ENCODE measurements at places on chromosomes 3 and 15. TPM values are rescaled to one million over a fixed set of nuclear protein-coding genes. Genes with fewer than 3 reads are reported as not detected.
A peak's percentile ranks its signal among the peaks of the same experiment; 100 is the strongest.

PARP9 gene
- 107 TPM for total RNA-seq

FES gene
- 6.2 TPM for total RNA-seq

GRCh38 chr3:119240101-119240590, 532 bp downstream of the B4GALT4 start:
- no peak for DNase-seq

- no peak for DNase-seq
Measured at GRCh38 chr15:80275961-80276360, 23.9 kb upstream of the CTXND1 start.

DNA sequence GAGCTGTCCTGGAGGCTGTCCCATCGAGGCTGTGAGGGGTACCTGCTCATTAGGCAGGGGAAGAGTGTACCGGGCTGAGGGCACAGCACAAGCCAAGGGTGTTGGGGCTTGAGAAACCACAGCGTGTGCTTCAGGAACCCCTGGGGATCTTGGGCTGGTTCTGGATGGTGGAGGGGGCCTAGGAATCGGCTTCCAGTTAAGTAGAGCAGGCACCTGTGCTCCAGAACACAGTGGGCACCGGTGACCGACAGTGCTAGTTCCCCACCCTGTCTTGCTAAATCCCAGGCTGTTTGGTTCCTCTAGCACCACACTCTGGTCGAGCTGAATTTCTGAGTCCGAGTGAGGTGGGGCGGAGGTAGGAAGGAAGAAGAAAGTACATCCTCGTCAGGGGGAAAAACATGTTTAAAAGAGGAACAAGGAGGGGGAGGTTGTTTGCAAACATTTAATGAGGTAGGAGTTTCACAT, 29.1 kb downstream of the SLC6A6 start:
- peak; percentile 51 for DNase-seq

DNA sequence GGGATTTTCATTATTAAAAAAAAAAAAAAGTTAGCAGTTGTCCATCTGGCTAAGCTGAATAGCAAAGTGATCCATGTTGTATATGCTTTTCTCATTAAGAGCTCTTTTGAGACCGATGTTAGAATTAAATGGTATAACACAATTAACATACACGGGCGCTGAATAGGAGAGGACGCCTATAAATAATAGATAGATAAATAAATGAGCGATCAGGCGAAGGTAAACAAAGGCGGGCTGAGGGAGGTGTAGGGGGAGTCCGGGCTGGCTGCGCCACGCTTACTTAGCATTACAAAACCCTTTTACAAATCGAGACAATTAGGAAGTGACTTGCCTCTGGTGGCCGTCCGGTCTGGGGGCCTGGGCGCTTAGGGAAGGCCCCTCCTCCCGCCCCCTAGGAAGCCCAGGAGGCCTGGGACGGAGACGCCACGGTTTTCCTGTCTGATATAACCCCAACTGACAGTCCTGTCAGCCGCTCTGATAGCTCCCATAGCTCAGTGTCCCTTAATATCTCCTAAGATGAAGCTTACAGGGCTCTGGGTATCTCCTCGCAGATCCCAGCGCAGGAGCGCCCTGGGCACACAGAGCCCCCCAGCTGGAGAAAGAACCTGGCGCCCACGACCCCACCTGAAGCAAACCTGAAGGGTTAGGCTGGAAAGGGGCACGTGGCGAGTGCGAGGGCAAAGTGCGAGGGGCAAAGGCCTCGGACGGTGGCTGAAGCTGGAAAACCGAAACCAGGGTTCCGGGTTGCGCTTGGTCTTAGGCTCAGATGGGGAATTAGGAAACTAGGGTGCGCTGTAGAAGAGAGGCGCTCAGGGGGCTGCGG, 3.6 kb downstream of the SOX14 start:
- DNase-seq = peak; percentile 30

DNA sequence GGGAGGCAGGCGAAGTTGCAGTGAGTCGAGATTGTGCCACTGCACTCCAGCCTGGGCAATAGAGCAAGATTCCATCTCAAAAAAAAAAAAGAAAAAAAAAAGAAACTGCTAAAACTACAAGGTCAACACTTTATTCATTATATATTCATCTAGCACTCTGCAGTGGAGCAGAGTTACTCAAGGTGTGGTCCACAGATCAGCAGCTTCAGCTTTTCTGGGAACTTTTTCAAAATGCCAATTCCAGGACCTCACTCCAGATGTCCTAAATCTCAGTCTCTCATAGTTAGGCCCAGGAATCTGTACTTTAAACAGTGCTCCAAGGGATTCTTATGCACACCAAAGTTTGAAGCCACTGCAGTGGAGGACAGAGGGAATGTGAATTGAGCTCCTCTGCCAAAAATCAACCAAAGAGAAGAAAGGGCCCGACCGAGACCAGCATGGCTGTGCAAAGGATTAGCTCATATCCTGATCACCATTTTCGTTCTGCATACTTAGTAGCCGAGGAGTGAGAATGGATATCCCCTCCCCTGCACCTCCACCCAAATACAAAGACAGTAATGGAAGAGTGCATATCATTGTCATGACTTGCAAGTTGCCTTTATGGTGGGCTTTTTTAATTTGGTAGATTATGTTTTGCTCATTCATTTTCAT, 201.9 kb downstream of the MEX3B start:
- no peak for DNase-seq

DNA sequence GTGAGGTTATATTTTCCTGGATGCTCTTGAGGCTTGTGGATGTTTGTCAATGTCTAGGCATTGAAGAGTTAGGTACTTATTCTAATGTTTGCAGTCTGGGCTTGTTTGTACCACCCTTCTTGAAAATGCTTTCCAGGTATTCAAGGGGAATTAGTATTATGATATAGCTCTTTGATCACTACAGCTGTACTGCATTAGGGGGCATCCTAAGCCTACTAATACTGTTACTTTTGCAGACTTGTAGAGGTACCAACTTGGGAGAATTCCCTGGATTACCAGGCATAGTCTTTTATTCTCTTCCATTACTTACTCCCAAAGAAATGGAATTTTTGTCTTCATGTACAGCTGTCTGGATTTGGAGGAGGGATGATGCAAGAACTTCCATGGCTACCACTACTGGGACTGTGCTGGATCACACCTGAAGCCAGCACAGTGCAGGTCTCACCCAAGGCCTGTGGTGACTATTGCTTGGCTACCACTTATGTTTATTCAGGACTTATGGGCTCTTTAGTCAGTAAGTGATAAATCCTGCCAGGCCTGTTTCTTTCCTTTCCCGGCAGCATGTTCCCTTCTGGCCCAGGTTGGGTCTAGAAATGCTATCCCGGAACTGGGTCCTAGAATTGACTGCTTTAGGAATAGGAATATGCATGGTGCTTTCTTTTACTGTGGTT, 402.9 kb downstream of the IL20RB start:
- no peak for DNase-seq

Measured in activated naive CD8-positive, alpha-beta T cell treated with anti-CD3 and anti-CD28 coated beads, Interleukin-2, amount 10 ng/mL, durations not matched to agents 7 days and 5 days (primary cell).